ENCODE measurements at places on chromosomes 3 and 15. TPM values are rescaled to one million over a fixed set of nuclear protein-coding genes. Genes with fewer than 3 reads are reported as not detected.

- no peaks in the 10 kb centered on the region for H3K4me1 ChIP-seq
- peaks cover 31% of the 10 kb centered on the region for H3K27me3 ChIP-seq
- no peak overlapping the region for H3K27ac ChIP-seq
- DNase-seq: no peak
- no peak overlapping the region for H3K4me3 ChIP-seq
- H3K36me3 ChIP-seq: no peaks in the 10 kb centered on the region
These were observed 28.3 kb downstream of the MASP1 start for GRCh38 chr3:187263270-187263669.

- H3K4me3 ChIP-seq: no peak overlapping the region
- H3K4me1 ChIP-seq: peaks cover 13% of the 10 kb centered on the region
- no peak for DNase-seq
- H3K27me3 ChIP-seq: no peaks in the 10 kb centered on the region
These were observed 43.9 kb downstream of the PTPN23 start for GRCh38 chr3:47424434-47425382.

DNA sequence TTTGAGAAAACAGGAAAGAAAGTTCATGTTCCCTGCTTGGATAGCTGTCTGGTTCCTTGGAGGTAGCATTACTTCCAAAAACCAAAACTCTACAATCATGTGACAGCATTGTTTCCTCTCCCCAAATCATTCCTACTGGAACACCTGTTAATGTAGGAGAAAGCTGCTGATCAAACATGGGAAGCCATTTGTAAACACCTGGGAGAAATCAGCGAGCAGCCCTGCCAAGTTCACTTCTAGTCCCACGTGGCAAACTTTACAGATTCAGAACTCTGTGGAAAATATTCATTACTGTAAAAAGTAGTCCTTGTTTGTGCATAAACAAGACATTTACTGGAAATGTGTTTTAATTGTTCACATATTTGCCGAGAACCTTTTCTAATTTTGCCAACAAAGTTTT lies 275.5 kb upstream of the AZI2 start:
- H3K4me1 ChIP-seq: no peaks in the 10 kb centered on the region
- H3K4me3 ChIP-seq: no peak overlapping the region
- no peak for DNase-seq
- H3K27ac ChIP-seq: no peak overlapping the region
- no peaks in the 10 kb centered on the region for H3K36me3 ChIP-seq

DNA sequence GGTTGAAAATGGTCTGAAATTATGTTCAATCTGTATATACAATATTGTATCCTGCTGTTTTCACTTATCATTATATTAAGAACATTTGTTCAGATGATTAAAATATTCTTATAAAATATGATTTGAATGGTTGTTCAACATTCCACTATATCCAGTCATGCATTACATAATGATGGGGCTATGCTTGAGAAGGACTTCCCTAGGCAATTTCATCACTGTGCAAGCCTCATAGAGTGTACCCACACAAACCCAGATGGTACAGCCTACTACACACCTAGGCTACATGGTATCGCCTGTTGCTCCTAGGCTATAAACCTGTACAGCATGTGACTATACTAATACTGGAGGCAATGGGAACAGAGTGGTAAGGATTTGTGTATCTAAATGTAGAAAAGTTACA lies 30.5 kb downstream of the SLC7A14 start:
- DNase-seq: no peak
- peaks cover 49% of the 10 kb centered on the region for H3K27me3 ChIP-seq
- H3K27ac ChIP-seq: no peak overlapping the region
- H3K4me1 ChIP-seq: no peaks in the 10 kb centered on the region

DNA sequence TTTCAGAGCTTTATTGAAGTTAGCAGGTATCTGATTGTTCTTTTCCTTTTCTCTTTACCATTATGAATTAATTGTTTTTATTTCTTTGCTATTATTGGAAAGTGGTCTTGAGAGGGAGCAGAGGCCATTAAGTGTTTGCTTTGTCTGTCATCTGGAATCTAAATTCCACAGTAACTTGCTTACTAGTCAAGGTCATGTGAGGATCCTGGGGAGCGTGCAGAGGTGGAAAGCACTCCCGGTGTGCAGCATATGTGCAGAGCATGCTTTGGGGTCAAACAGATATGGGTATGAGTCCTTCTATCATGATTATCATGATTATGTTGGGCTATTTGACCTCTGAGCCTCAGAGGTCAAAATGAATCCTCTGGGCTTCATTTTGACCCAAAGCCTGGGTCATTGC lies 96.4 kb downstream of the MYRIP start:
- no peak overlapping the region for H3K4me3 ChIP-seq
- H3K36me3 ChIP-seq: no peaks in the 10 kb centered on the region
- DNase-seq: no peak

GRCh38 chr3:55170444-55170843 lies 242.6 kb upstream of the LRTM1 start:
- H3K36me3 ChIP-seq: peaks cover 2% of the 10 kb centered on the region
- no peak for DNase-seq
- H3K27ac ChIP-seq: no peak overlapping the region
- no peaks in the 10 kb centered on the region for H3K4me1 ChIP-seq
- H3K27me3 ChIP-seq: no peaks in the 10 kb centered on the region

GRCh38 chr15:42593143-42593542 lies 17.7 kb downstream of the STARD9 start:
- DNase-seq: no peak
- no peaks in the 10 kb centered on the region for H3K27me3 ChIP-seq
- no peak overlapping the region for H3K4me3 ChIP-seq
- H3K27ac ChIP-seq: no peak overlapping the region
- H3K4me1 ChIP-seq: no peaks in the 10 kb centered on the region
- peaks cover 1% of the 10 kb centered on the region for H3K36me3 ChIP-seq

GRCh38 chr3:129057249-129057648 lies 3.3 kb upstream of the GP9 start:
- DNase-seq: no peak
- H3K4me1 ChIP-seq: peaks cover 21% of the 10 kb centered on the region
- H3K36me3 ChIP-seq: no peaks in the 10 kb centered on the region
- H3K4me3 ChIP-seq: no peak overlapping the region
- H3K27ac ChIP-seq: no peak overlapping the region

- no peaks in the 10 kb centered on the region for H3K36me3 ChIP-seq
- H3K4me1 ChIP-seq: no peaks in the 10 kb centered on the region
- H3K27me3 ChIP-seq: peaks cover 8% of the 10 kb centered on the region
- no peak overlapping the region for H3K4me3 ChIP-seq
- no peak for DNase-seq
These were observed 11.0 kb downstream of the C3orf22 start for GRCh38 chr3:126547721-126548120.

DNA sequence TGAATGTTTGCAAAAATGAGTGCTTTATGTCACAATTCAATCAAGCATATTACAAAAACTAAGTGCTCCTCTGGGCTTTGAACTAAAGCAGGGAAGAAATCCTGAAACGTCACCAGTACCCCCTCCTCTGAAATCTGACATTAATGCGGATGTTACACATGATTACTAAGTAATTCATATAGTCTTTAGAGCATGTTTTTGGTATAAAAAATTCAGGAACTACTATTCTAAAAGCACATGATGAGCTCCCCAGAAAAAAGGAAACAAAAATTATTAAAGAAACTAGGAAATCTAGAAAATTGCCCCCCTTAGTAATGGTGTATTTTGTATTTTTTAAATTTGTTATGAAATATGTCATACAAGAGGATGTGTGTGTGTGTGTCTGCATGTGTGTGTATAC lies 87.7 kb downstream of the MYO5A start:
- no peaks in the 10 kb centered on the region for H3K36me3 ChIP-seq
- H3K27ac ChIP-seq: no peak overlapping the region
- no peak overlapping the region for H3K4me3 ChIP-seq
- H3K27me3 ChIP-seq: no peaks in the 10 kb centered on the region

DNA sequence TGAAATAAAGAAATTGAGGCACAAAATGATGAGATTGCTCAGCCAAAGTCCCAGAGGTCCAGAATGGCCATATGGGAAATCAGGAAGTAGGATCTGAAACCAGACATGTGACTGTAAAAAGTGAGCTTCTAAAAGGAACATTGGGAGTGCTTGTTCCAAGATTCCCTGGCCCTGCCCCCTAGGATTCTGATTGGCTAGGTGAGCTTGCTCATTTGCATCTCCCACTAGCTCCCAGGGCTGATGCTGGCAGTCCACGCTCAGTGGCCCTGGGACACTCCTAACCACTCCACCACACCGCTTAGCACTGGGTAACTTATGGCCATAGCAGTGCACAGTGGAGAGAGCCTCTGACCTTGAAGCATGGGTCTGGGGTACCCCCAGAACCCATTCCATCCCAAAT lies 326.7 kb downstream of the NTRK3 start:
- no peak for DNase-seq
- H3K27me3 ChIP-seq: no peaks in the 10 kb centered on the region
- H3K4me1 ChIP-seq: no peaks in the 10 kb centered on the region
- H3K4me3 ChIP-seq: no peak overlapping the region
- no peak overlapping the region for H3K27ac ChIP-seq

DNA sequence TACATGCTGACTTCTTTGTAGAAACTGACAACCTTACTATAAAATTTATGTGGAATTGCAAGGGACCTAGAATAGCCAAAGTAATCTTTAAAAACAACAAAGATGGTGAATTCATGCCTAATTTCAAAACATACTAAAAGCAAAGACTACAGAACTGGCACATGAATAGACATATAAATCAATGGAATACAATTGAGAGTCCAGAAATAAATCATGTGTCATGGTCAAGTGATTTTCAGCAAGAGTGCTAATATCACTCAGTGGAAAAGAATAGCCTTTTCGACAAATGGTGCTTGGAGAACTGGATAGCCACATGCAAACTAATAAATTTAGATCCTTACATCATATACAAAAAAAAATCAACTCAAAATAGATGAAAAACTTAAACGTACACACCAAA lies 8.7 kb downstream of the IMPG2 start:
- no peak for DNase-seq
- H3K27ac ChIP-seq: no peak overlapping the region
- no peak overlapping the region for H3K4me3 ChIP-seq

DNA sequence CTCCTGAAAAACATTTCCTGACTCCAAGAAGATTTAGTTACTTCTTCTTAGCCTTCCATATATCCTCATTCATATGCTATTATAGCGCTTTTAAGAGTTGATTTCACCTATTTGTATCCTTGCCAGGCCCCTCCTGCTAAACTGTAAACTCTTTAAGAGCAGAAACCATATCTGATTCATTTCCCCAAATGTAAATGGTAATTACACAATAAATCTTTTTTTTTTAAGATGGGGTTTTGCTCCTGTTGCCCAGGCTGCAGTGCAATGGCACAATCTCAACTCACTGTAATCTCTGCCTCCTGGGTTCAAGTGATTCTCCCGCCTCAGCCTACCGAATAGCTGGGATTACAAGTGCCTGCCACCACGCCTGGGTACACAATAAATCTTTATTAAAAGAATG lies 4.5 kb downstream of the DLEC1 start:
- peaks cover 4% of the 10 kb centered on the region for H3K36me3 ChIP-seq
- H3K27ac ChIP-seq: no peak overlapping the region
- H3K4me1 ChIP-seq: peaks cover 20% of the 10 kb centered on the region
- no peak overlapping the region for H3K4me3 ChIP-seq
- no peak for DNase-seq

DNA sequence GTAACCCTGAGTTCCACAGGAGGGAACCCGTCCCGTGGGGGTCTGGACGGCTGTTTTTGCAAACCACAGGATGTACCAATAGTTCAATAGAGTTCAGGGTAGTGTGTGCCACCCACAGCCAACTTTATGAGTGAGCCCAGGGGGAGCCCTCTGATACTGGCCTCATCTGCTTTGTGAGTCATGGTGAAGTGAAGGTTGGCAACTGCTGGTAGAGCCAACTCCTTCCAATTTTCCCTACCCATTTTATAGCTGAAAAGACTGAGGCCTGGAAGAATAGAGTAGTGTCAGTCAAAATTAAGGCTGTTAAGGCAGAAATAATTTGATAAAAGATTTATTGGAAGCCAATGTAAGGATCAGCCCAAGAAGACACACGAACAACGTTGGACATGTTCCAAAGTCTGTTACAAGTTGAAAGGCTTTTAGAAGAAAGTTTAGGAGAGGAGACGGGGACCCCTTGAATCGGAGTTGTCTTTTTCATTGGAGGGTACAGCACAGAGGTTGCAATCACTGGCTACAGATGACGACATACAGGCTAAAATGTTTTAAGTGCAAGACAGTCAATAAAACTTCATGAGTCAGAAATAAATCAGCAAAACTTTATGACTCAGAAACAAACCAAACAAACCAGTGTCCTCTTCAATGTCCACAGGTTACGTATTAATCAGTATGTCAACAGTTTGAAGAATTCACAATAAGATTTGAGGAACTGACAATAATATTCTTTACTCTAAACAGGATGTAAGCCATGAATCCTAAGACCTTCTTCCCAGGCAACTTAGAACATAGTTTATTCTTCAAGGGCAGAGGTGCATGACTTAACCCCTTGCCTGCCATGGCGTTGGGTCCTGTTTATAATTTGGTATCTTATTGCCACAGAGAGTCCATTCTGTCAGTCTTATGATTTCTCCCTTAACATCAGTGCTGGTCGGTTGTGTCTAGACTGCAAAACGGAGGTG lies 62.9 kb upstream of the NR2E3 start:
- peaks cover 14% of the 10 kb centered on the region for H3K27me3 ChIP-seq
- H3K36me3 ChIP-seq: no peaks in the 10 kb centered on the region
- no peak overlapping the region for H3K27ac ChIP-seq
- H3K4me3 ChIP-seq: no peak overlapping the region

DNA sequence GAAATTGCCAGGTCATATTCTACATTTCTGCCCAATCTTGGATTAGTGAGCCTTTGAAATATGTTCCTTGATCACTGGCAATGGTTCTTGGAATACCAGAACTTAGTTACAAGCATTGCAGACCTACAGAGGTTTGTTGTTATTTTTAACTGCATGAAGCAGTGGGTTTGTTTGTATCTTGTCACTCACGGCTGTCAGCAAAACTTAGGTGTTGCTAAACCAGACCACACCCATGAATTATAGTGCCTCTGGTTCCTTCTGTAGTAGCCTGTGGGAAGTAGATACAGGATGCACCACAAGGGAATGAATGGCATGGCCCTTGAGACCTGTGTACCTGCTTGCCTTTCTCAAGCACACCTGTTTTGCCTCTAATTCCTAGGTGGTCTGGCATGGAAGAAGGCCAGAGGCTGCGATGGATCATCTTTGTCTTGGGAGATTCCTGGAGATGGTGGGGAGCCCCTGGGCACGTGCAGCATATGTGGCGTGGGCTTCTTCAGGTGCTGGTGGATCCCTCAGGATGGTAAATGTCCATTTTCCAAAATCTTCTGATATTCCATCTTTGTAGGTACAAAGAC lies 138.8 kb downstream of the SNRPN start:
- DNase-seq: no peak
- H3K4me1 ChIP-seq: no peaks in the 10 kb centered on the region
- H3K27ac ChIP-seq: no peak overlapping the region
- H3K4me3 ChIP-seq: no peak overlapping the region
- H3K27me3 ChIP-seq: no peaks in the 10 kb centered on the region
- H3K36me3 ChIP-seq: peaks cover 60% of the 10 kb centered on the region

KLHL24 gene
- total RNA-seq: 42.8 TPM

CP gene
- total RNA-seq: not detected

TGM5 gene
- not detected for total RNA-seq

IL12A gene
- total RNA-seq: not detected

BMF gene
- total RNA-seq: 25.9 TPM

LRRIQ4 gene
- 0.22 TPM for total RNA-seq

GOLGA6L7 gene
- not detected for total RNA-seq

C2CD4A gene
- 0.46 TPM for total RNA-seq

Measured in activated T-cell treated with anti-CD3 and anti-CD28 coated beads, Interleukin-2, amount 50 U/mL, for 72 hours (primary cell).